ENCODE measurements at places on chromosomes 5 and 9.

DNA sequence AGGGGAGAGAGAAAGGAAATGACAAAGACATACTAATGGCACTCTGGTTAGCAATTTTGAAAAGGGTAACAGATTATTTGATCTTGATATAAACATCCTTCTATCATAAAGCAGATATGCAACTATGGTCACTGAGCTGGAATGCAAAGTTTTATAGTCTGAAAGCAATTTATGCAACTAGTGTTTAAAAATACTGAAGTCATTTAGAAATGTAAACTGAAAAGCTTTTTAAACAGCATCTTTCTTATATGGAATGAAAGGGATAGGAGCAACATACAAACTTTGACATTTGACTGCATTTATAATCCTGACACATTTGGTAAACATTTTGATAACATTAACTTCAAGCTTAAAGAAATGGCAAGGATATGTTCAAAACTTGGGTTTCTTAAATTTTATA is 28.7 kb upstream of the ADAMTS19 start:
- no peak for DNase-seq

- DNase-seq: no peak
Observed at GRCh38 chr9:27535701-27536118, 6.1 kb upstream of the MOB3B start.

- no peak for DNase-seq
Observed at GRCh38 chr5:36946101-36946500, 69.5 kb downstream of the NIPBL start.

GRCh38 chr9:131835151-131835910 is 95.5 kb upstream of the RAPGEF1 start:
- DNase-seq: no peak

GRCh38 chr5:22844155-22844554 is 9.0 kb downstream of the CDH12 start:
- DNase-seq: no peak

All from kidney capillary endothelial cell (primary cell).